Islet precursor cell (in vitro differentiated cells): ENCODE measurements at places on chromosomes 13 and 19.
A peak's percentile ranks its signal among the peaks of the same experiment; 100 is the strongest.

GRCh38 chr19:7771072-7771471 is 8.0 kb downstream of the CLEC4M start:
- DNase-seq: no peak

- no peak for DNase-seq
Measured at GRCh38 chr13:114313061-114313860, 1.0 kb upstream of the CHAMP1 start.

- DNase-seq: peak; percentile 87
Measured at GRCh38 chr13:35720690-35721554, 244.4 kb upstream of the MAB21L1 start.

GRCh38 chr13:79686441-79686840 is 205.5 kb downstream of the NDFIP2 start:
- DNase-seq: no peak

DNA sequence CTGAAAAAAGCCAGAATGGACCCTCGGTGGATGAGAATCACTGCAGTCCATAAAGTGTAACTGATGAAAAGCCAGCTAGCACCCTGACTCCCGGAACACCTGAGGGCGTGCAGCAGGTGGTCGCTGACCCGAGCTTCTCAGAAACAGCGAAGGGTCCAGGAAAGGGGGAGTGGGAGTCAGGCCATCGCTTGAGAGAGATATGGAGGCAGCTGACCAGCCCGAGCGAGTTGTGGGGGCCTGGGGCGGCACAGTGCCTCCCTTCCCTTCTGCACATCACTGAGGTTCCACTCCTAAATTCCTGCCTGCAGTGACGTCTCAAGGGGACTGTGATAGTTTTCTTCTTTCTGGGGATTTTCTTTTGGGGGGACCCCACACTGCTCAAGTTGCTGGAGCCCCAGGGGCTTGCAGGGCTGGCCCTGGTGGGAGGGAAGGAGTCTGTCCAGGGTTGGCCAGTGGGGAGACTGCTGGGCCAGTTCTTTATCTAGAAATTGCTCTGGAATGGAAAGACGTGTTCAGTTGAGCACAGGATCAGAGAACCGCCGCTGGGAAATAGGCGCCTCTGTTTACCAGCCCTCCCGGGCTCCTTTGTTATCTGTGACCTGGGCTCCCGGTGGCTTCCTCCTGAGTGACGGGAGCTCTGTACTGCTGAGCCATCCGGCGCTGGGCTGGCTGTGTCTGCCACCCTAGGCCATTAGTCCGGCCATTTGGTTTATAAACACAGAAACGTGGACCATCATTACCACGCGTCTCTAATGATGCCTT is 71.3 kb downstream of the RAB20 start:
- no peak for DNase-seq

- no peak for DNase-seq
Measured at GRCh38 chr19:55255618-55256423, 3.0 kb downstream of the PPP6R1 start.

DNA sequence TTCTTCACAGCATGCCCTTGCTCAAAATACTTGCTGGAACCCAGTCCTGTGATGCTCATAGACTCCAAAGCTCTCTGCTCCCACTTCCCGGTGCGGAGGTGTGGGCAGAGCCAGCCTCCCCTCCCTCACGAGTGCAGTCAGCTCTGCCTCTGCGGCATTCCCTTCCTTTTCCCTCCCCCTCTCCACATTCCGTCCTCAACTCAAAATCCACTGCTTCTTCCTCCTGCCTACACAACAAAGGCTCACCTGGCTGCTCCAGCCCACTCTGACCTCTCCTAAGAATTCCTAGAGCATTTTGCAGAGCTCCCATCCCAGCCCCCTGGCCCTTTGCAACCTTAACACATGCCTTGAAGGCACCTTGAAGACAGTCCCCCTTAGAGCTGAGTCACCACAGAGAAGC is 527.9 kb downstream of the MYO16 start:
- peak; percentile 84 for DNase-seq

DNA sequence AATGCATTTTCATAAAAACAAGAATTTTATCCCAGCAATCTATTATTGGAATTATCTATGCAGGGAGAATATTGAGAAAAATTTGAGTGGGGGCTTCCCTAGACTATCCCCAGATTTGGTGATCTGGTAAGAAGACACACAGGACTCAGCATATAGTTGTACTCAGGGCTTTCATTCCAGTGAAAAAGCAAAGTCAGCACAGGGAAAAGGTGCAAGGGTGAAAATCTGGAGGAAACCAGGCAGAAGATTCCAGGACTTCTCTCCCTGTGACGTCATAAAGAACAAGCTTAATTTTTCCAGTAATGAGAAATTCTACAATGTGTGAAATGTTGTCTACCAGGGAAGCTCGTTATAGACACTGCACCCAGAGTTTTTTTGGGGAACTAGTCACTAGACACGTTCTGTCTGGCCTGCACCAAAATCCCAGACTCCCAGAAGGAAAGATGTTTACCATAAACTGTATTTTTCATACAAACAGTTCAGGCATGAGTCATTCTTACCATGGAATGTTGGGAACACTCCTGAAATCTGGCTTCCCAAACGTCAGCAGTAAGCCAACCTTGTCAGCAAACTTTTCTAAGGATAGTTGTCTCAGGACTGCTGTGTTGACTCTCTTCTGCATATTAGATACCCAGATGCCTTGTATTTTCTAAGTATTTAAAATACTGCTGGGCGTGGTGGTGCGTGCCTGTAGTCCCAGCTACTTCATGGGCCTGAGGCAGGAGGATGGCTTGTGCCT is 107.4 kb downstream of the DNAJC3 start:
- peak; percentile 67 for DNase-seq

GRCh38 chr13:46288570-46289259 is 77.0 kb downstream of the LRRC63 start:
- DNase-seq: no peak
